ENCODE measurements at places on chromosomes 2 and 18.

- peak; percentile 46 for DNase-seq
Observed at GRCh38 chr2:11750422-11750821, 4.0 kb downstream of the LPIN1 start.

GRCh38 chr2:232348936-232349335 is 29.6 kb upstream of the ALPP start:
- no peak for DNase-seq

- peak; percentile 48 for DNase-seq
Observed at GRCh38 chr2:84849271-84849952, 31.5 kb downstream of the TRABD2A start.

DNA sequence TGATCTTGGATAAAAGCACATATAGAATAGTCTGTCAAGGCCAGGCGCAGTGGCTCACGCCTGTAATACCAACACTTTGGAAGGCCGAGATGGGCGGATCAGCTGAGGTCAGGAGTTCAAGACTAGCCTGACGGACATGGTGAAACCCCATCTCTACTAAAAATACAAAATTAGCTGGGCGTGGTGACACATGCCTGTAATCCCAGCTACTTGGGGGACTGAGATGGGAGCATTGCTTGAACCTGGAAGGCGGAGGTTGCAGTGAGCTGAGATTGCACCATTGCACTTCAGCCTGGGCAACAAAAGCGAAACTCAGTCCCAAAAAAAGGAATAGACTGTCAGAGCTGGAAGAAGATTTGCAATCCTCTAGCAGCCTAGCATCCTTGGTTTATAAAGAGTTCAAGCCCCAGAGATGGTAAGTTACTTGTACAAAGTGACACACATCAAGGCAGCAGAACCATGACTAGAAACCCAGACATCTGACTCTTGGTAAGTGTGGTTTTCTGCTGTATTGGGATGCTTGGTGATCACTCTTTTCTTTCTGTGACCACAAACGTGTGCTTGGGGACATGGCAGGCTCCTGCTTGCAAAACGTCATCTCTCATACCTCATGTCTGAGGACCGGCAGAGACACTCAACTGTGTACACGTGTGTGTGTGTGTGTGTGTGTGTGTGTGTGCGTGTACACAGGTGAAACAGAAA is 69.0 kb downstream of the OSBPL6 start:
- DNase-seq = no peak

GRCh38 chr2:141029428-141030078 is 1101.3 kb downstream of the LRP1B start:
- no peak for DNase-seq

GRCh38 chr18:26697186-26697884 is 149.0 kb upstream of the KCTD1 start:
- no peak for DNase-seq

DNA sequence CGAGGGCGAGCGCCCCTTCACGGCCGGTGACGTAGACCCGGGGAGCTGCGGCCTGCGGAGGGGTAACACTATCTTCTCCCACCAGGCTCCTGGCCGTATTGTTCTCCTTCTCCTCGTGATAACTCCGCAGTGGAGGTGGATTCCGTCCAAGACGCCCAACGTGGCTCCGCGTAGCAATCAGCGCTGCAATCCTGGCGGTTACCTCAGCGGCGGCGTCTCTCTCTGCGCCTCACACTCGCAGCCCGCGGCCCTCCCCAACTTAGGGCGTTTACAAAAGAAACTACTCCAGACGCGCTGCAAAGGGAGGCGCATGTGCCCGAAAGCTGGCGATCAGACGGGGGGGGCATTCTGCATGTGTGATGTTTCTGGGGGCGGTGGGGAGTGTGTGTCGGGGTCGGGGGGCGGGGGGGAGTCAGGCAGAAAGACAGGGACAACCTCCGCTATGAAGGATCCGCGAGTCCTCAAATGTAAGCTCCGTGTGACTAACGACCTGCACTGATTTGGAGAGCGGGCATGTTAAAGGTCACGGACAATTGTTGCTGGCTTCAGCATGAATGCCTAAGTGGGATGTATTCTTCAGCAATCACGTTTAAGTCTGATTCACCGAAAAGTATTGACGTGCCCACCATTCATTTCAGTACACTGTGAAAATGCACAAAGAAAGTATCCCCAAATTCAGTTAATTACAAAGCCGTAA is 1.3 kb upstream of the ZNF516 start:
- peak; percentile 16 for DNase-seq

DNA sequence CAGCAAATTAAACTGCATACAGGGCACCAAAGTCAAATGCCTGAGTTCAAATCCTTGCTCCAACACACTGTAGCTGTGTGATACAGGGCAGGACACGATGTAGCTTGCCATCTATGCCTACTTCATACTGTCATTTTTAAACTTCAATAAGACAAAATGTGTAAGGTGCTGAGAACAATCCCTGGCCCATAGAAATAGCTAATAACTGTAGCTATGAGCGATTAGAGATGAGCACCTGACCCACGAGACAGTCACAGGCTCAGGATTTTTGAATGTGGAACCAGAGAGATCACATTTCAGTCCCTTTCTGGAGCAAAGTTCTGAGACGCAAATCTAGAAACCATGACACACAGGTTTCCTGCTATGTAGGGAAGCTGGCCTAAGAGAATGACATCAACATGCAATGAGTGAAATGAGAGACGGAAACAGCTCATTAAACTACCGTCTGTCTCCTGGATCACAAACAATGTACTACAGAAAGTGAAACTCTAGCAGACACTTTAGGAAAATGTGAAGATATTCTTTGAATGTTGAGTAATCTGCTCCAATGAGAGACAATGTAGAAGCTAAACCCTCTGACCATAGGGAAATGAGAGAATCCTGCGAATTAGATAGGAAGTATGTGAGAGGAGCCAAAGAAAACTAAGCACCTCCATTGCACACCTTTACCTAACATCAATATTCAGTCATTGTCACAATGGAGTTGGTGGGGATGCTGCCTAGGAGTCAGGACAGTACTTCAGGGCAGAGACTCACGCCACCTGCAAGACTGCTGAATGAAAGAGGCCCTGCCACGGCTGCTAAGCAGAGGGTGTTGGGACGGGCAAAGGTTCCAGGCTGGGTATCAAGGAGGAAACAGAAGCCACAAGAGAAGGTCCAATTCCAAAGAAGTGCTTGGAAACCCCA is 25.5 kb downstream of the B4GALT6 start:
- DNase-seq = no peak

GRCh38 chr2:242031481-242032019 is 162.0 kb downstream of the RTP5 start:
- DNase-seq = peak; percentile 62

- no peak for DNase-seq
Observed at GRCh38 chr2:234863043-234863934, 88.5 kb upstream of the SH3BP4 start.

DNA sequence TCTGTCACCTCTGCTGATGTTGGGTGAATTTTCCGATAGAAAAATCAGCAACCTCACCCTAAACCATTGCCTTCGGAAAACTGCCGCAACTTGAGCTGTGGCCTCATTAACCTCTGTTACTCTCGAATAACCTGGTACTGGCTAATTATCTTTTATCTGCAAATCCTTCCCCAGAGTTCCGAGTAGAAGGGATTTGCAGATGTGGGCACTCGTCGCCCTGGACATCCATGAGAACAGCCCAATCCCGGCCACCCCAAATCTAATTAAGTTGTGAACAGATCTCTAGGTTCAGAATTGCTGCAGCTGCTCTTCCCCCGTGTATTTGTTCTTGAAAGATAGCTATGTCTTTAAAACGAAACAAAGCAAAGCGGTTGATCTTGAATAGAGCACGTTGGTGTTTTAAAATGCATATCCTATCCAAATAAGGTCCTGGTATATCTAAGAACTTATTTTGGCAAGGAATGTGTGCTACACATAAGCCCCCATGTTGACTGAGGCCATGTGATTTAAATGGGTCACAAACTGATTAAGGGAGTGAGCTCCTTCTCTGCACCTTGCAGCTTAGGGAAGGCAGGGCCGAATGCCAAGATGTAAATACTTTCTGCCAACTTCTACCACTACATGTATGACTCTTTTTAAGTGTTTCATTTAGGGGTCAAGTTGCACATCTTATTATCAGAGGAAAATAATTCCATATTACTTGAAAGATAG is 88.2 kb downstream of the MTCL1 start:
- DNase-seq = no peak

DNA sequence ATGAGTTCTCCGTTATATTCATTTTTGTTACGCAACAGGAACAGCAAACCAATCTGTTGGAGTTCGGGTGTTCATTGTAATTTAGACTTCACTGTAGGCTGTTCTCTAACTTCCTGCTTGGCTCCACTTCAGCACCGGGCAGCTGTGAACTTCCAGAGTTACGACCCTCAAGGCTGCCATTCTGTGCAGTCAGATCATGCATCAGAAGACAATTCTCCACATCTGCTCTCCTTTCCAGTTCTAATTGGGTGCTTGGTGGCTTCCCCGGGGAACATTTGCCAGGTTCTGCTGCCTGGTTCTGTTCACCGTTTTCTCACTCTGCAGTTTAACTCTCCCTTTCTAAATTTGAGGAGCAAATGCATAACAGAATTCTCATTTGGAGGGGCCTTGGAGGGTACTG is 237.7 kb downstream of the NYAP2 start:
- DNase-seq = no peak

DNA sequence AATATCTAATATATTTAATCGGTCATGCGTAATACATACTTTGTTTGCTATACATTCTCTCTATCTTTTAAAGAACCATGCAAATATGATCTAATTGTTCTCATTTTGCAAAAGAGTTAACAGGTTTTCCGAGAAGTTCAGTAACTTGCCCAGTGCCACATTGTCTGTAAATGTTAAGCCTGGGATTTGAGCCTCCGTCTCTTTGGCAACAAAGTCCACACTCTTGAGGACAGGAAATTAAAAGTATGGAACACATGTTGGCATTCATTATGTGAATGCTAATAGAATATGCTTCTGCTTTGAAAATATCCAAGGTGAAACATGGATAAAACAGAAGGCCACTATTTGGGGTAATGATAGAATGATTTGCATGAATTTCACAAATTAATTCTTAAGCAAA is 85.2 kb downstream of the LRP1B start:
- DNase-seq = no peak

GRCh38 chr18:62610701-62611411 is 88.0 kb downstream of the ZCCHC2 start:
- DNase-seq = no peak

DNA sequence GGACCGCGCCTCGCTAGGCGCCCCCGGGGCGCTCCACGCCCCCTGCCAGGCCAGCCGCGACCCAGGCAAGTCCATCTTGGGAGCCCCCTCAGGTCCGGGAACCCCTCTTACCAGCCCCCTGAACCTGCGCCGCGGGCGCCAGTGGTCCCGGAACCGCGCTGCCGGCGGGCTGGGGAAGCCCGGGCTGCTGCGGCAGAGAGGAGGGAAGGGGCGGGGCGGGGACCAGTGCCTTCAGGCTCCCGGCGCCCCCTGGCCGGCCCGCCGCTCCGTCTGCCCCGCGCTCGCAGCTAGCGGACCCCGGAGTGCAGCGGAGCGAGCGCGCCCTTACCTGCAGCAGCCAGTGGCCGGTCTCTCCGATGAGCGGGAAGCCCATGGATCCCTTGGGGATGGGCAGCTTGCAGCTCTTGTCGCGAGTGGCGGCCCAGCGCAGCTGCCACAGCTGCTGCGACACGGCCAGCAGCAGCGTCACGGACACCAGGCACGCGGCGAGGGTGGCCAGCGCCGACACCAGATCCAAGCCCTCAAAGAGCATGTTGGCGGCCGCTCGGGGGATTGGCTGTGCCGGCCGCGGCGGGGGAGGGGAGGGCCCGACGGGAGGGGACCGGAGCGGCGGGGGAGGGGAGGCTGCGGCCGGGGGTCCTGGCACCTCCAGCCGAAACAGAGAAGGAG is at the start of gene CYP26B1:
Gene CYP26B1 (minus strand): TSS at position 560 of the 669 bp plus-strand sequence. CDS start 28 bp downstream, at position 532.
- no peak for DNase-seq

DNA sequence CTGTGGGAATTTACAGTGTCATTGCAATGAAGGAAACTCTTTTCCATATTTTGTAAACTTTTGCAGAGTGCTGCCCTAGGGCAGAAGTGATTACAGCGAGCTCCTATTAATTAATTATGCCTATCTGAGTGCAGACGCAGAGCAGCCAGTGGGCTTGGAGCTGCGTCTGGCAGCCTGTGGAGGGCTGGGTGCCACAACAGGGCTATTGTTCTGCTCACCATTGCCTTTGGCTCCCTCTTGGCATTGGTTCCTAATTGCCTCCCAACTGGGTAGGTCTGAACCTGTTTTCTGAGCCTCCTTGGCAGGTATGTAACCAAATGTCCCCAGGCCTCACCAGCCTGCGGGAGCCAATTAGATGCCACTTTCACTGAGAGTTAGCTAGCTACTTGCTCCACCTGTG is 25.6 kb upstream of the ITGB6 start:
- DNase-seq = no peak

DNA sequence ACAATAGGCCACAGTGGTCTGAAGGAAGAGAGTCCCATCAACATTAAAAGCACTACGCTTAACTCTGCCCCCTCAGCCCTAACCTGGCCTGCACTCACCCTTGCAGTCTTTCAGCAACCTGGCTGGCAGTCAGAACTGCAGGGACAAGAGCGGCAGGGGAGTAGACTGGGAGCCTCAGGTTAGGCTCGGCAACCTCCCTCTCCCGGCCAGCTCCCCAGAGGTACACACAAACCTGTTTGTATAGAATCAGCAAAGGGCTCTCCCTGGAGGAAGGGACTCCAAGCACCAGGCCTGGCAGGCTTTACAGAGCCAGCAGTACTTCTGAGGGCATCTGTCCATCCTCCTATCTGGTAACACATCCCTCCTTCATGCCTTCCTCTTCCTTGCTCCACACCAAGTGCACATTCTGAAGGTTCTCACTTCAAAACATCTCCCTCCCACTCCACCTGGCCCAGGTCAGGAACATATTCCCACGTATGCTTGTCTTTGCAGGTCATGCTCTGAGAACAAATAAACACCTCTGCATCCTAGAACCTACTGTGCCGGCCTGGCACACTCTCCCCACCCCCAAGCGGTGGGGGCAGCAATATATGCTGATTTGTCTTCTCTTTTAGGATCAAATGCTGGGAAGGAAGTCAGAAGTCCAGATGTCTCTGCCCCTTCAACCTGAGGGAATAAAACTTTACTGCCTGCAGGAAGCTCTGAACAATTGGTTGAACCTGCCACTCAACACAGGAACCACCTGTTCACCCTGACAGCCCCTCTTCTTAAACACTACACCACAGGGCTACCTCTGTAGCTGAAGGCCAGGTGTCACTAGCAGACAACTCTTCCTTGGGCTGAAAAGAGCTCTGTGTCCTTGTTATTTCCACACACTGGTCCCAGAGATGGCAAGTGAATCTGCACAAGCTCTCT is 12.6 kb upstream of the SFXN5 start:
- no peak for DNase-seq

DNA sequence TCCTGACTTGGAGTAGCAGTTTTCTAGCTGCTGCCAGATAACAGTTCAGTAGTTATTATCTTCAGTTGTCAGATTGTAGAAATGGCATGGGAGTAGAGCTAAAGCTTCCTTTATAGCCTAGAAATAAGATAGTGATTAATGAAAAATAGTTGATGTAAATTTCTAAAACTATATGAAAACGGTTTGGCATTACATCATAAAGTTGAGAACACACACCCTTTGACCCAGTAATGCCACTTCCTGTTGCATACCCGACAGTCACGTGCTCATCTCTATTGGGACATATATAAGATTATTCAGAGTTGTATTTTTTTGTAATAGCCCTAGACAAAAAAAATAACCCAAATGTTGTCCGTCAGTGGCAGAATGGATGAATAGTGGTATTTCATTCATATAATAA is 39.4 kb upstream of the ASB1 start:
- DNase-seq = no peak

- DNase-seq = no peak
Observed at GRCh38 chr18:43130716-43131260, 15.3 kb upstream of the RIT2 start.

- no peak for DNase-seq
Observed at GRCh38 chr2:37767959-37768925, 96.8 kb upstream of the CDC42EP3 start.
